ENCODE measurements at places on chromosomes 12 and 14.

DNA sequence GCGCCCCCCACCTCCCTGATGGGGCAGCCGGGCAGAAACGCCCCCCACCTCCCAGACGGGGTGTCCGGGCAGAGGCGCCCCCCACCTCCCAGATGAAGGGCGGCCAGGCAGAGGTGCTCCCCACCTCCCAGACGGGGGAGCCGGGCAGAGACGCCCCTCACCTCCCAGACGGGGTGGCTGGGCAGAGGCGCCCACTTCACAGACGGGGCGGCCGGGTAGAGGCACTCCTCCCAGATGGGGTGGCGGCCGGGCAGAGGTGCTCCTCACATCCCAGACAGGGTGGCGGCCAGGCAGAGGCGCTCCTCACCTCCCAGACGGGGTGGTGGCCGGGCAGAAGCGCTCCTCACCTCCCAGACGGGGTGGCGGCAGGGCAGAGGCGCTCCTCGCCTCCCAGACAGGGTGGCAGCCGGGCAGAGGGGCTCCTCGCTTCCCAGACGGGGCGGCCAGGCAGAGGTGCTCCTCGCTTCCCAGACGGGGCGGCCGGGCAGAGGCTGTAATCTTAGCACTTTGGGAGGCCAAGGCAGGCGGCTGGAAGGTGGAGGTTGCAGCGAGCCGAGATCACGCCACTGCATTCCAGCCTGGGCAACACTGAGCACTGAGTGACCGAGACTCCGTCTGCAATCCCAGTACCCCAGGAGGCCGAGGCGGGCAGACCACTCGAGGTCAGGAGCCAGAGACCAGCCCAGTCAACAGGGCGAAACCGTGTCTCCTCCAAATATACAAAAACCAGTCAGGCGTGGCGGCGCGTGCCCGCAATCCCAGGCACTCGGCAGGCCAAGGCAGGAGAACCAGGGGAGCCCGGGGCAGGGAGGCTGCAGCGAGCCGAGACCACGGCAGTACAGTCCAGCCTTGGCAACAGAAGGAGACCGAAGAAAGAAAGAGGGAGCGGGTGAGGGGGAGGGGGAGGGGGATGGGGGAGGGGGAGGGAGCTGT, 12.9 kb upstream of the PXN start:
- ATAC-seq: no peak

- no peak for ATAC-seq
These were observed 7.3 kb upstream of the CACNB3 start for GRCh38 chr12:48810903-48811431.

DNA sequence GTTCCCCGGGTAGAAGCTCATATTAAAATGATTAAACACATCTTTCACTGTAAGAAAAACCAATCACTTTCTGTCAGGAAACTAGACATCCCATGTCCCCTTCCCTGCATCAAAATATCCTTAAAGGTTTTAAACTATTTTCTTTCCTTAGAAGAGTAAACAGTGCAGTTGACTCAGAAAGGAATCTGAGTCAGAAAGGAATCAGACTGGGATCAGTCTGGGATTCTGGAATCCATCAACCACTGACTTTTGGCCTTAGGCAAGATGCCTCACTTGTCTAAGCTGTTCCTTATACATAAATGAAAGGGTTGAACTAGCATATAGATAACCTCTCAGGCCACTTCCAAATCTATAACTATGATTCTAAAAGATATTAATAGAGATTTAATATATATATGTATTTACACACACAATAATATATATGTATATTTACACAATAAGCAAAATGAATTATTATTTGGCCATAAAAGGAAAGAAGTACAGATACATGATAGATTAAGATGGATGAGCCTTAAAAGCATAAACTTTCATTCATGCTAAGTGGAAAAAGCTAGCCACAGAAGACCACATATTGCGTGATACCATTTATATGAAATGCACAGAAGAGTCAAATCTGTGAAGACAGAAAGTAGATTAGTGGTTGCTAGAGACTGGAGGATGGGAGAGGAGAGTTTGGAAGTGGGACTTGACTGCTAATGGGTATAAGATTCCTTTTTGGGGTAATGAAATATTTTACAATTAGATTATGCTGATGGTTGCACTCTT, 114.4 kb downstream of the SLC38A1 start:
- ATAC-seq: no peak

DNA sequence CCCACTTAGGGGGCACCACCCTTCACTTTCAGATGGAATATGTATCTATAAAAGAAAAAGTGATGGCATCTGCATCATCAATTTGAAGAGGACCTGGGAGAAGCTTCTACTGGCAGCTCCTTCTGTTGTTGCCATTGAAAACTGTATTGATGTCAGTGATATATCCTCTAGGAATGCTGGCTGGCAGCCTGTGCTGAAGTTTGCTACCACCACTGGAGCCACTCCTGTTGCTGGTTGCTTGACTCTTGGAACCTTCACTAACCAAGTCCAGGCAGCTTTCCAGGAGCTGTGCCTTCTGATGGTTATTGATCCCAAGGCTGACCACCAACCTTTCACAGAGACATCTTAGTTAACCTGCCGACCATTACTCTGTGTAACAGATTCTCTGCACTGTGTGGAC, 44.7 kb downstream of the RIMKLB start:
- no peak for ATAC-seq

GRCh38 chr14:44962334-44963043, 499 bp downstream of the TOGARAM1 start:
- peak; percentile 25 for ATAC-seq

Data from activated T-helper 17 cell treated with anti-CD3 and anti-CD28 coated beads, Interleukin-2, amount 50 U/mL, for 72 hours (primary cell).